ENCODE measurements at places on chromosomes 16 and 17. TPM values are rescaled to one million over a fixed set of nuclear protein-coding genes. Genes with fewer than 3 reads are reported as not detected.

NHLRC4 gene
- total RNA-seq: 1.1 TPM

CRYM gene
- 7.1 TPM for total RNA-seq

SHISA9 gene
- total RNA-seq: 11.6 TPM

SLC2A4 gene
- 3.8 TPM for total RNA-seq

KAT7 gene
- 96.1 TPM for total RNA-seq

TBC1D3I gene
- total RNA-seq: not detected

MED9 gene
- total RNA-seq: 31.3 TPM

WSCD1 gene
- 52.2 TPM for total RNA-seq

LGALS9C gene
- not detected for total RNA-seq

KRTAP4-1 gene
- total RNA-seq: 0.70 TPM

PLD6 gene
- not detected for total RNA-seq

FOXL1 gene
- total RNA-seq: 0.15 TPM

ELMO3 gene
- 10.4 TPM for total RNA-seq

TPSG1 gene
- not detected for total RNA-seq

CACNG1 gene
- not detected for total RNA-seq

CA5A gene
- total RNA-seq: not detected

All from H7 (cell line).